ENCODE measurements at places on chromosomes 3 and 15.
A peak's percentile ranks its signal among the peaks of the same experiment; 100 is the strongest.

GRCh38 chr15:82934100-82934880, 18.2 kb downstream of the HOMER2 start:
- no peak for DNase-seq

DNA sequence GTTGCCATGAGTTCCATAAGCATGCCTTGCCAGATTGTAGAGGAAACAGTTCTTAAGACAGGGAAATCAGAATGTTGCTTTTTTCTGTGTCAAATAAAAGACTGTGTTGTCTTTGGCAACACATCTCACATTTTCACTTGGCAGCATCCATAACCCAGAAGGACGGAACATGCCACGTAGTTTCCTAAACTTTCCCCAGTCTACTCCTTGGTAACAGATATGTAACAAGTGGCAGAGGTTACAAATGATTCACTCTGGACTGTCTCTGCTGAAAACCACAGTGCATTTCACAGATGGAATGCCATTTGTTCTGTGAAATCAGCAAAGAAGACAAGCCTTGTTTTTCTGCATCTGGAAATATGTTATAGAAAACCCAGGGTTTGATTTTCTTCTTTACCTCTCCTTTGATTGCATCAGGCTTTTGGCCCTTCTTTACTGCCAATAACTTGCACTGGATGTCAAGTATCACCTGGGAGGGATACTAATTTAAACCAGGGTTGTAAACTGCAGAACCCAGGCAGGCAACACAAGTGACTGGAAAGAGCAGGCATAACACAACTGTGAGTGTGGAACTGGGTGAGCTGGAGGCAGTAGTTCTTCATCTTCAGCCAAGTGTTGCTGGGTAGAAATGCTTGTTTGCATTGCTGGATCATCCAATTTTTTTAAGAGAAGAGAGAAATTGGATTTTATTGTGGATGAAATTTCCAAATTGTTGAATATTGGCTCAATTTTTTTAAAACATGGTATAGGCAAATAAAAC, 124.4 kb upstream of the FOXB1 start:
- no peak for DNase-seq

- DNase-seq: no peak
Measured at GRCh38 chr15:32119286-32119685, 89.0 kb downstream of the CHRNA7 start.

GRCh38 chr15:70068783-70069565, 28.7 kb downstream of the TLE3 start:
- DNase-seq: no peak

GRCh38 chr15:75153565-75154276, 48.0 kb upstream of the C15orf39 start:
- no peak for DNase-seq

DNA sequence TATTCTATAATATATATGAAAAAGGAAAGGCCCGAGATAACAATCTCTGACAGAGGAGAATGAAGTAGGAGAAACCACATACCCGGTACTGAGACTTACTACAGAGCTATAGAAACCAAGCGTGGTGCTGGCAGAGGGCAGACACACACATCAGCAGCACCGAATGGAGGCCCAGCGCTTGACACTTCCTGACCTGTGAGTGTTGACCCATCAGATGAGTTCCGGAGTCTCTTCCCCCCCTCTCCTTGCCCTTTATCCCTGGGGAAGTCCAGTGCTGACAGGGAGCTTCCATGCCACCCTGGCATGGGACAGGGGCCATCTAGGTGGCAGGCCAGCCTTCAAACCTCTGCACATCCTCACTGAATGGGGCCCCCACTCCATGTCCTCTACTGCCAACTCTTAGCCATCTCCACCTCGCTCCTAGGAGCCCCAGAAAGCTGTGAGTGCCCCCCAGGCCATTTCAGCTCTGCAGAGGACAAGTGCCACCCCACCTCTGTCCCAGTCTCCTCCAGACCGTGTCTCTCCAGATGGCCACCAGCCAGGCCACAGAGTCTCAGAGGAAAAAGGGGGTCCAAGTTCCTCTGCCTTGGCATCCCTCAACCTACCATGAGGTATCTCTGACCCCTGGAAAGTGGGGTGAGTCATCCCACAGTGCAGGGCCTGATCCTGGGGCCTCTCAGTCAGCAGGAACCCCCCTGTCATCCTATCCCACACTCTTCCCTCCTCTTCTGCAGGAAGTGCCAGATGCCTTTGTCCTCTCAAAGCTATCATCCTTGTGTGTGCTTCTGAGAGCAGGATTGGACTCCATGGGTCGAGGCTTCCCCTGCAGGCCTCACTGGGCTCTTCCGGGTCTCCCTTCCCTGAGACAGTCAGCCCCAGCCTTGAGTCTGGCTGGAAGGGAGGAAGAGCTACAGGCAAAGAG, 116.5 kb upstream of the ALDH1A3 start:
- peak; percentile 10 for DNase-seq

GRCh38 chr15:65957451-65957850, 88.2 kb downstream of the RAB11A start:
- no peak for DNase-seq
